CD4-positive, CD25-positive, alpha-beta regulatory T cell (primary cell): ENCODE measurements at places on chromosomes 2 and 18. TPM values are rescaled to one million over a fixed set of nuclear protein-coding genes. Genes with fewer than 3 reads are reported as not detected.

The CCDC85A gene
- polyA plus RNA-seq, result not detected

DNA sequence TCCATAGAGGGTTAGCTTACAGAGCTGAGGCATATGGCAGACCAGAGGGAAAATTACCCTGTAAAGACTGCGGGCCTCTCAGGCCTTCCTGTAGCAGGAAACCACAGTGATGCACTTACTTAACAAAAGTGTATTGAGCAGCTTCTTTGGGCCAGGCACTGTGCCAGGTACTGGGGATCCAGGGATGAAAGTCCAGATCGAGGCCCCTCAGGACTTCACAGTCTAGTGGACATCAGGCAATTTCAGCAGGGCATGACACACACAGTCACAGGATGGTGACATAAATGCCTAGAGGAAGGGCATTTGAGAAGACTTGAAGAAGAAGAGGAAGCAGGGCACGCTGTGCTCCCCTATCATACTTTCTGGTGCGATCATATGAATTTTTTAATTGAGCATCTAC, 71.7 kb downstream of the MARCO start:
- H3K27me3 ChIP-seq, result no peaks in the 10 kb centered on the region
- H3K27ac ChIP-seq, result no peak overlapping the region
- no peaks in the 10 kb centered on the region for H3K4me1 ChIP-seq

DNA sequence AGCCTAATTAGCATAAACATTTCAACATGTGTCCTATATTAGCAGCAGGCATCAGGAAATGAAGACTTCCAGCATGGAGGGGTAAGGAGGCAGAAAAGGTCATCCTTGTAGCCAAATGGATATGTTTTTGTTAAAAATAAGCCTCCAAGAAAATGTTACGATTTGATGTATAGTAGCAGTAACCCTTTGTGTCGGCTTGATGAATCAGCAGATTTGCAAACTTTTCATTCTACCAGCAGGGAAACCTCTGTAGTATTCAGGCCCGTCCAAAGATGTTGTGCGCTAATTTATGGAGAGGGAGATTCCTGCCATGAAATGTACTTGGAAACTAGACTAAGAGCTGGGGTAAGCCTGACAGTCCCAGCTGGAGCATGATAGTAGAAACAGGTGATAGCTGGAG, 780.8 kb upstream of the KLHL29 start:
- H3K4me1 ChIP-seq, result no peaks in the 10 kb centered on the region
- DNase-seq, result no peak
- no peaks in the 10 kb centered on the region for H3K36me3 ChIP-seq
- H3K27me3 ChIP-seq, result no peaks in the 10 kb centered on the region

DNA sequence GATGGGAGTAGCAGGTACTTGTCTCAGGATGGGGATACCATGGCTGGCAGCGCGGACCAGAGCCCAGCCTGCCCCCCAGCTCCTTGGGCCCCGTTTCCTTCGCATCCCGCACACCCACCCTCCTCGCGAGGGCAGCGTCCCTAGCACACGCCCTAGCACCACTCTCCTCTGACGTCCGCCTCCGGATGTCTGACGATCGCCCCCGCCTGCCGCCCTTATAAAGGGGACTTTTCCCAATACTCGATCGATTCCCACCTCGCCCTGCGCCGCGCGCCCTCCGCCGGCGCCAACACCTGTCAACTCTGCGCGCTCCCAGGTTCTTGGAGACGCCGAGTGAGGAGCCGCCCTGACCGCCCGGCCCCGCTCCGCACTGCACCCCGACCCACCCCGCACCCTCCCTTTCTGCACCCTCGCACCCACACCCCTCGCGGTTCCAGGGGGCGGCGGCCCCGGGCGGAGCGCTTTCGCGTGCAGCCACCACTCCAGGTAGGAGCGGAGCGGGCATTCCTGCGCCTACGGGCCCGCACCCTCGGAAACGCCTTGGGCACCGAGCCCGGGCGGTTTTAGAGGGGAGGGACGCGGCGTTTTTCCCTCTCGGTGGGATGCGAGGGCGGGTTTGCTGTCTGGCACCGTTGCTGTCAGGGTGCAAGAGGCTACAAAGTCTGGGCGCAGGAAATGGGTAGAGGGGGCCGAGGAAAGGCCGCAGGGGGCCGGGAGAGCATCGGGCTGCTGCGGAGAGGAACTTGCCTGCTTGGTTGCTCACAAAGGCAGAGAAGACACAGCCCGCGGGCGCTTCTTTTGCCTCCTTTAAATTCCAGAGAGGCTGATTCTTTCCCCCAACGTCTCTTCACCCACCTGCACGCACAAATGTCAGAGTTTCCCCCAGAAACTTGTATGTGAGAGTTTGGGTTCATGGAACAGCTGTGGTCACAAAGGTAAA, at the start of gene SLC5A7:
SLC5A7 (plus strand) TSS at position 247 of the 940 bp plus-strand sequence. CDS start 1,632 bp downstream, outside the sequence.
- H3K36me3 ChIP-seq, result no peaks in the 10 kb centered on the region
- no peaks in the 10 kb centered on the region for H3K4me1 ChIP-seq
- no peaks in the 10 kb centered on the region for H3K27me3 ChIP-seq
- H3K27ac ChIP-seq, result no peak within 1 kb of the TSS

- no peaks in the 10 kb centered on the region for H3K27me3 ChIP-seq
- H3K36me3 ChIP-seq, result no peaks in the 10 kb centered on the region
- no peak overlapping the region for H3K4me3 ChIP-seq
- H3K4me1 ChIP-seq, result peaks cover 15% of the 10 kb centered on the region
- no peak for DNase-seq
Measured at GRCh38 chr2:28375236-28375635, 17.4 kb upstream of the FOSL2 start.

DNA sequence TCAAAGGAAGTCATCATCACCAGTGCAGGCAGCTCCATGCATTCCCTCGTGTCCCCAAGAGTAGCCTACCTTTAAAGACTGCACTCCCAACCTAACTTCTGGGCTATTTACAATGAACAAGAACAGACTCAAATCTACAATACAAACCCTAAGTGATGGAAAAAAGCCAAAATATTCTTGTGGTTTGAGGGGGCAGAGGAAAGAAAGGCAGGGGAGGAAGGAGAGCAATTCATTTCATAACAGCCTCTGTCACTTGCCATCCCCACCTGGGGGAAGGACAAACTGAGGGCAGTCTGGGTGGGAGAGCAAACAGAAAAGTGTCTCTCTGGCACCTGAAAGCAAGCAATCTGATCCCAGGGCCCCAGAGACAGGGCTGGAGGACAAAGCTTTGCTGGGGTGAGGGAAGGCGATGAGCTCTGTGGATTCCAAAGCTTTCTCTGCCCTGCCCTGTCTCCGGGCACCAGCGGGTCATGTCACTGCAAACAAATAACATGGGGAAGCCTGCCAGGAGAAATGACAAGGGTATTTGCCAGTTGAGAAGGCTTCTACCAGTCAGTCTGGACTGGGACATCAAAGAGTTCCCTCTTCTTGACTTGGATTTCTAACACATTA, 528.0 kb upstream of the TNP1 start:
- no peak overlapping the region for H3K27ac ChIP-seq
- H3K4me1 ChIP-seq, result no peaks in the 10 kb centered on the region
- no peak overlapping the region for H3K4me3 ChIP-seq
- H3K27me3 ChIP-seq, result no peaks in the 10 kb centered on the region
- no peak for DNase-seq
